ENCODE measurements at places on chromosomes 5 and 9.

GRCh38 chr9:134947265-134947955, 29.7 kb upstream of the FCN1 start:
- DNase-seq, result no peak

DNA sequence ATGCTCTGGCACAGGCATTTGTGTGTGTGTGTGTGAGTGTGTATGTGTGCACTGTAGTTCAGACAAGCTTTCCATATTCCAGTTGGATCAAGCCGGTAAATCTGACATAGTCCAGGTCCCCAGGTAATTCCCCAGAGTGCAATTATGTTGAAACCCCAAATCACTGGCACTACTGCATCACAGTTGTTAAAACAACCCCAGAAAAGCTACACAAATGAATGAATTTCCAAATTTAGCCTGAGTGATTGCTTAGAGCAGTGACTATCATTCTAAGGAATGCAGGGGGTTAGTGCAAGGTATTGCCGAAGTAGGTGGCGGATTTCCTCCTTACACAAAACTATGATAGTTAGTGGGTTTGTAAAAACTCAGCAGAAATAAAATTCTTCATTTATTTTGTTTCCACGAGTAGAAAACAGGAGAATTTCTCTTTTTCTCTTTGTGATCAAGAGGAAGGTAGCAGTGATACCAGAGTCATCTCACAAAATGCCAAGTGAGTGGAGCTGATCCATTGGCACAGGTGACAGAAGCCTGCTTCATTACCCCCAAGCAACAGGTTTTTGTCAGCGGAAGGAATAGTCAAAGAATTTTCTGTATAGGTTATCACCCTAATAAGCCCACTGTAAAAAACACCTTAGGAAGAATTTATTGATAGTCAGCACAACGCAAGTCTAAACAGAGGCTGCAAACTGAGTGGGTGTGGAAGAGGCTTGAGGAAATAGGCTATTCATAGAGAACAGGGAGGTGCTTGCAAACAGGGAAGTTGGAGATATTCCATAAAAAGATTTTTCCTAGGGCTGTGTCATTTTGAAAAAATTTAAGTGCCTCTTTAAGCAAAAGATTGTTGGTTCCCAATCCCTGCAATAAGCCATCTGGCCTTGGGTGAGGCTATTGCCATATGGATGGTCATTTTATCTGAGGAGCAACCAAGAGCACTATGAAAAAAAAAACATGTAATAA, 385.1 kb downstream of the CHSY3 start:
- DNase-seq, result no peak

DNA sequence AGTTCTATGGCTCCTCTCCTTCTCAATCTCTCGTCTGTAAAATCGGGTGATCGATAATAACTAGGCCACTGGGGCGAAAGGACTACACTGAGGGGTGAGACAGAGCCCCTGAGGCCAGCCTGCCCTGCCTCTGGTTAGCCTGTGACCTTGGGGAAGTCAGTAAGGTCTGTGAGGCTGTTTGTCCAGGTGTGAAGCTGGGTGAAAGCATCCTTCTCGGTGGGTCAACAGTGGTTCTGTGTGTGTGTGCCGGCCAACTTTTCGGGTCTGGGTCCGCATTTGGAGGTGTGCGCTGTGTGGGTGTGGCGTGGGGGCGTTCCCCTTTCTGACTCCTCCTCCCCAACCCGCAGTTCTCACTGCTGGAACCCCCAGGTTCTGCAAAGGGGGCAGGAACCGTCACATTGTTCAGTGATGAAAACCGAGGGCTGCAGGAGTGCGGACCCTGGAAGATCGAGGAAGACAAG, 5.0 kb upstream of the RNF44 start:
- no peak for DNase-seq

DNA sequence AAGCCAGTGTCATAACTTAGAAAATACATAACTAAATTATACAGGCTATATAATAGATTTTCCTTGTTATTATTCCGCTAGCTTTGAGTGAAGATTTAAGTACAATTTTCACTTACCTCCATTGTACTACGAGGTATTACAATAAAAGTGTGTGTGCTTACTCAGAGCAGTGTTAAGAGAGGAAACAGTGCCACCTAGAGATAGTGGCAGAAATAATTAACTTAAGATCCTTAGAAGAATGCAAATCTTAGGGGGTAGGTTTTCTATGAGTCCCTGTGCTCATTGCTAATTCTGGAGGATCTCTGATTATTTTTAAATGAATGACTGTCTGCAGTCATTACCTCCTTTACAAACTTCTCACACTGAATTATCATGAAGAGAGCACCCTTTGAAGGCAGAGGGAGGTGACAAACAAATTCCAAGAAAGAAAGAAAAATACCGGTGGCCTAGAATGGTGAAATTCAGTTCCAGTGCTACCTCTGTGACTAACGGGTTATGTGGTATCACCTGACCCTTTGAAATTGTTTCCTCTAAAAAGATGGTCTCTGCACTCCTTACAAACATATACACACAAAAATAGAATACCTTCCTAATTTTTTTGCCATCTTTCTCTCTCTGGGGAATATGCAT, 379.8 kb downstream of the TRIM36 start:
- DNase-seq, result no peak

DNA sequence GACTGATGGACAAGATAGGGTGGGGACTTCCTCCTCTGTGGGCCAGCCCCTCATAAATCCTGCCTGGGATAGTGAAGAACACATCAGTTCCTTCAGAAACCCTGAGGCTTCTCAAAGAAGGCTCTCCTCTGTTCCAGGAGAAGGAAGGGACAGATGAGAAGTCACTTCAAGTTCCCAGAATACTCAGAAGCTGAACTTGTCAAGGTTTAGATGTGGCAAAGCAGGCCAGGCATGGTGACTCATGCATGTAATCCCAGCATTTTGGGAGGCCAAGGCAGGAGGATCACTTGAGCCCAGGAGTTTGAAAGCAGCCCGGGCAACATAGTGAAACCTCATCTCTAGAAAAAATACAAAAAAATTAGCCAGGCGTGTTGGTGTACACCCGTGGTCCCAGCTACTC, 38.5 kb downstream of the STOM start:
- DNase-seq, result no peak

GRCh38 chr9:131611586-131612315, 66.4 kb downstream of the PRRT1B start:
- DNase-seq, result no peak

GRCh38 chr9:99825172-99826046, 3.7 kb downstream of the NR4A3 start:
- DNase-seq, result no peak

DNA sequence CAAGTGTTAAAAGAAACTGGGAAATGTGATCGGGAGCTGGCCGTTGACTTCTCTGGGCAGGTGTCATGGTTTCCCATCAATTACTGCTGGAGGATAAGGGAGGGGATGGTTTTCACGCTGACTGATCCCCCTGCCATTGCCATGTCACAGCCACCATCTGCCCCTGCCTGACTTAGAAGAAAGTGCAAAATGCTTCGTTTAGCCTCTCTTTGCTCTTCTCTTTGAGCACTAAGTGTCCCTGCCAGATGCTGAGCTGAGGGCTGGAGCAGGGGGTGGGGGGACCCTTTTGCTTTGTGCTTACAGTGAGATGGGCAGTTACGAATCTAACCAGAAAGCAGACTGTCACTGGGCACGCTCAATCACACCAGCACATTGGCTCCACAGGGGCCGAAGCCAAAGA, 138.4 kb upstream of the ALDH1B1 start:
- DNase-seq, result no peak

GRCh38 chr5:6504677-6505415, 56.2 kb downstream of the UBE2QL1 start:
- no peak for DNase-seq

- DNase-seq, result no peak
Observed at GRCh38 chr9:135471791-135472640, 7.6 kb upstream of the PPP1R26 start.

- DNase-seq, result no peak
Observed at GRCh38 chr5:37189355-37189754, 59.8 kb downstream of the CPLANE1 start.

GRCh38 chr9:81318571-81318970, 370.8 kb downstream of the TLE1 start:
- DNase-seq, result no peak

DNA sequence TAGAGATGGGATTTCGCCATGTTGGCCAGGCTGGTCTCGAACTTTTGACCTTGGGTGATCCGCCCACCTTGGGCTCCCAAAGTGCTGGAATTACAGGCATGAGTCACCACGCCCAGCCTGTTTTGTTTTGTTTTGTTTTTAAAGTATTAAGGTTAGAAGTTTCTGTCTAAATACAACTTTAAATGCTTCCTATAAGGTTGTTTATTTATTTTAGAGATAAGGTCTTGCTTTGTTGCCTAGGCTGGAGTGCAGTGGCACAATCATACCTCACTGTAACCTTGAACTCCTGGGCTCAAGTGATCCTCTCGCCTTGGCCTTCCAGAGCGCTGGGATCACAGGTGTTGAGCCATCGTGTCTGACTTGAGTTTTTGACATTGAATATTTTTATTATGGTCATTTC, 11.4 kb downstream of the MRRF start:
- DNase-seq, result no peak

DNA sequence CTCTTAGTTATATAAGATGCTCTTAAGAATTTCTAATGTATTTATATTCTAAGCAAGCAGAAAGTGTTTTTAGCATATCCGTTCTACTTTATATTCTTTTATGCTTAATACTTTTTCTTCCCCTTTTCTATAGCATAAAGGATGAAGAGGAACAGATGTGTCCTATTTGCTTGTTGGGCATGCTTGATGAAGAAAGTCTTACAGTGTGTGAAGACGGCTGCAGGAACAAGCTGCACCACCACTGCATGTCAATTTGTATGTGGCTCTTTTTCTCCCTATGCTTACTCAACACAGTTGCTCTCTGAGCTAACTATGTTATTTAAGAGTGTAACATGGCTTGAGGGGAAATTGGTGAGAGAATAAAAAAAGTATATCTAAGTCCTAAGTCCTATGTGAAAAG, 37.6 kb upstream of the SETD9 start:
- no peak for DNase-seq

GRCh38 chr5:109805883-109806282, 116.2 kb downstream of the MAN2A1 start:
- DNase-seq, result no peak

GRCh38 chr5:169354921-169355320, 54.0 kb upstream of the SLIT3 start:
- no peak for DNase-seq

DNA sequence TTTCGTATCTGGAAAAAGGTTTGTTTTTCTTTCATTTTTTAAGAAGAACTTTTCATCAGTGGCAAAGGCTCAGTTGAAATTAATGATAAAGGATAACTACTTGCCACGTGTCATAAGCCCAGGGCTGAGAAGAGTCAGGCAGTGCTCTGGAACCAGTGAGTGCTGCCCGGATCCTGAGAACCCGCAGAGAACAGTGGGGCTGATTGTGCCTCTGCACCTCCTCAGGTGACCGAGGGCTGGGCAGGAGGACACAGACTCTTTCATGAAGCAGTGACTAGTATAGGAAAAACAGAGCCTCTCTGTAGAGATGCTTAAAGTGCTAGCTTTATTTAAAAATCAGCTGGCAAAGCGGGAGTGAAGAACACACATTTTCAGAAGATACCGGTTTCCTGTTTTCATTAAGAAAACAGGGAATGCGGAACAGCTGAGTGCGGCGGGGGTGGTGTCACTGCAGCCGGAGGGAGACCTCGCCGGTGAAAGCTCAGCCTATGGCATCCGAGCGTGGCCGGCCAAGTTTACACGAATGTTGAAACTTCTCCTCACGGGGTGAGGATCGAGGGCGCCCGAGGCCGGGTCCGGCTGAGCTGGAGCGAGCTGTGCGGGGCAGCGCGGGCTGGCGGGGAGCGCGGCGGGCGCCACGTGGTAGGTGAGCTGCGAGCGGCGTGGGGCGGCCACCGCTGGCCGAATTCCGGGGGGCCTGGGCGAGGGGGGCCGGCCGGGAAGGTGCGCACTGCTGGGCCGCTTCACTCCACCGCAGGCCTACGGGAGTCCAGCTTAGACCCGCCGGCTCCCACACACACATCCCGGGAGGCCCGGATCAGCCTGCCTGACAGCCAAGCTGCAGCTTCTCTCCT, 134.7 kb upstream of the DMRT1 start:
- peak; percentile 90 for DNase-seq

DNA sequence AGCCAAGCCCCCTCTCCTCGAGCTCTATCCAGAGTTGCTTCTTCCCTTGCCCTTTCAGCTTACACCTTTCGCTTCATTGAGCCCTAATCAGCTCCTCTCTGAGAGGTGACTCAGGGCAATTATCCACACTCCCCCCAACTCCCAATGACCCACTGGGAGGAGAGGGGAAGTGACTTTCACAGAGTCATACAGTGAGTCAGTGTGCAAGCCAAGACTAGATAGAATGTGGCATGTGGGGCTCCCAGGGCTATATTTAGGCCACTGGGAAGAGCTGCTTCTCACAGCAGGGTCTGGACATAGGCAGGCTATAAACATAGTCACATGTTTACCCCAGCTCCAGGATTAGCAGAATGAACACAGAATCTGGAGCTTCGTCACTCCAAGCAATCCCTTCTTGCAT, 57.4 kb downstream of the NRG2 start:
- no peak for DNase-seq

GRCh38 chr9:83006378-83006777, 56.6 kb downstream of the RASEF start:
- DNase-seq, result no peak

- no peak for DNase-seq
Observed at GRCh38 chr5:174925586-174925985, 201.2 kb downstream of the MSX2 start.

- no peak for DNase-seq
Observed at GRCh38 chr9:124256517-124257069, 1.2 kb upstream of the NEK6 start.
